Activated CD4-positive, CD25-positive, alpha-beta regulatory T cell (primary cell): ENCODE measurements at places on chromosomes 12 and 14.
A peak's percentile ranks its signal among the peaks of the same experiment; 100 is the strongest.

- no peak for DNase-seq
These were observed 8.4 kb upstream of the ERGIC2 start for GRCh38 chr12:29389295-29389919.

GRCh38 chr14:31935391-31935790, 141.7 kb upstream of the ARHGAP5 start:
- DNase-seq = no peak

DNA sequence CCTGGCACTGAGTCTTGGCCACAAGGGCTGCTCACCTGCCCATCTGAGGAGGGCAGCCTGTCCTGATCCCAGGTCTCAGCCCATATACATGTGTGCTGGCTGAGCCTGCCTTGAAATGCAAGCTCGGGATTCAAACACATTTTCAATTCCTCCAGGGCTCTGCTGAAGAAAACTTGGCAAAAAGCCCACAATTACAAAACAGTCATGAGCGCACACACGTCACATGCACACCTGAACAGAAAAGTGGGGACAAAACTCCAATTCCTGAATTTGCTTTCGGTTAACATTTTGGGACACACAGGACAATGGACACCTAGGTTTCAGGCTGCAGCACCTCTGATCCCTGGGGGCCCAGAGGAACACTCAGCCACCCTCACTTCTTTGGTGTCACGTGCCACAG, 113.9 kb downstream of the RBM19 start:
- no peak for DNase-seq

DNA sequence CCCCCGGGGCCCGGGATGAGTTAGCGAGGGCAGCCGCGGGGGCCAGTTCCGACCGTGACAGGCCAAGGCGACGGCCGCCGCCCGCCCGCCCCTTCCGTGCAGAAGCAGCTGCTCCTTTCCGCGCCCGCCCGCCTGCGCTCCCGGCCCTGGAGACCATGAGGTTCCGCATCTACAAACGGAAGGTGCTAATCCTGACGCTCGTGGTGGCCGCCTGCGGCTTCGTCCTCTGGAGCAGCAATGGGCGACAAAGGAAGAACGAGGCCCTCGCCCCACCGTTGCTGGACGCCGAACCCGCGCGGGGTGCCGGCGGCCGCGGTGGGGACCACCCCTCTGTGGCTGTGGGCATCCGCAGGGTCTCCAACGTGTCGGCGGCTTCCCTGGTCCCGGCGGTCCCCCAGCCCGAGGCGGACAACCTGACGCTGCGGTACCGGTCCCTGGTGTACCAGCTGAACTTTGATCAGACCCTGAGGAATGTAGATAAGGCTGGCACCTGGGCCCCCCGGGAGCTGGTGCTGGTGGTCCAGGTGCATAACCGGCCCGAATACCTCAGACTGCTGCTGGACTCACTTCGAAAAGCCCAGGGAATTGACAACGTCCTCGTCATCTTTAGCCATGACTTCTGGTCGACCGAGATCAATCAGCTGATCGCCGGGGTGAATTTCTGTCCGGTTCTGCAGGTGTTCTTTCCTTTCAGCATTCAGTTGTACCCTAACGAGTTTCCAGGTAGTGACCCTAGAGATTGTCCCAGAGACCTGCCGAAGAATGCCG, 699 bp downstream of the MGAT2 start:
- DNase-seq = peak; percentile 38

GRCh38 chr14:93702946-93703345, 85.3 kb downstream of the PRIMA1 start:
- no peak for DNase-seq

- no peak for DNase-seq
These were observed 13.1 kb downstream of the CFAP54 start for GRCh38 chr12:96502477-96502876.

GRCh38 chr12:116813271-116814041, 67.8 kb downstream of the HRK start:
- DNase-seq = no peak

DNA sequence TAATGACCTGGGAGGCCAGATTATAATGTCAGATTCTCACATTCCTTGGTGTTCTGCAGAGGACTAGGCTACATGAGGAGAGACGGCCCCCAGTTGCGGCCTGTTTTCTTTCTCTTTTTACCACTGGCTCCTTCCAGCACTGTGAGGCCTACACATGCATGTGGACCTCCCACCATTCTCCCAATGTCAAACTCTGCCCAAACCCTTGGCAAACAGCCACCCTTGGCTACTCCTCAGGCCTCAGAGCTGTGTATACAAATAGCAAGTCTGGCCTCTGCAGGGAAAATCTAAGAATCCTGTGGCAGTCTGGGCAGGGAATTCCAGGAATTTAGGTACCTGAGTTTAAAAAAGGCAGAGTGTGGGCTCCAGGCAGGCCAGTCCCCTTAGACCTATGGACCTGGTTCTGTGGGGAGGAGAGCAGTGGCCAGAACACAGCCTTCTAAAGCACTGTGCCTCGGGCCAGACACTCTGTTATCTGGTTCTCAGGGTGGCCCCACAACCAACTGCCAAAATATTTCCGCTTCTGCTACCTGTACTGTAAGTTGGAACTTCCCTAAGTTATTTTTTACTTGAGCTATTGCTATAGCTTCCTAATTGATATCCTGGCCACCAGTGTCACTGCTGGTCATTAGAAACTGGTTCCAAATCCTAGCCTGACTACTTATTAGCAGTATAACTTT, 19.9 kb upstream of the NEDD1 start:
- DNase-seq = no peak

GRCh38 chr14:104290756-104291122, 152.4 kb downstream of the KIF26A start:
- DNase-seq = no peak

GRCh38 chr12:105554223-105554678, 223.8 kb downstream of the C12orf75 start:
- DNase-seq = no peak

DNA sequence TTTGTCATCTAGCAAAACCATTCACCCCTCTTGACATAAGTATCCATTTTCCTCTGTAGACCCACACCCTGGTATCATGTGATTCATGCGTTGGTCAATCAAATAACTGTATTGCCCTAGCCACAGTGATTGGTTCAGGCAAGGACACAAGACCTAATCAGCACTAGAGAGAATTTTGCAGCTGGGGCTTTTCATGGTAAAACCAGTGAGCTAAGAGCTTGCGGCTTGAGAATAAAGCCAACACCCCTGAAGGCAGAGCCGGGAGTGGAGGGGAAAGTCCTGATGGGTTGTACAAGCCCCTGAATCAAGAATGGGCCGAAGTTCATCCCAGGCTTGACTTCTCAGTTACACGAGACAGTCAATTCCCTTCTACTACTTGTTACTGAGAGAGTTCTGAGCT, 33.2 kb upstream of the LTBP2 start:
- DNase-seq = no peak

DNA sequence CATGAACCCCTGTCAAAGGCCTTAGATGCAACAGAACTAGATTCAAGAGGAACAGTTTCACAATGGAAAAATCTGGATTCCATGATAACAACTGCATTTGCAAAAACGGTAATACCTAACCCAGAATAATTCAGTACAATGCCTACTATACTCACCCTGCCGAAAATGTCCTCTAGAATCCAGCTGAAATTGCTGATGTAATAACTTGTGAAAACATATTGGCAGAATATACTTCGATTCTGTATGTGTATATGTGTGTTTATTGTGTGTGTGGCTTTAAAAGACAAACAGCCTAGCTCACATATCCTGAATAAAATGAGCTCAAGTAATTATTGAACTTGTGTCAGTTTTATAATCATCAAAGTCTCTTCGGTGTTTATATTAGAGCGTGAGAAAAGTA, 46.0 kb downstream of the PHLDA1 start:
- no peak for DNase-seq

DNA sequence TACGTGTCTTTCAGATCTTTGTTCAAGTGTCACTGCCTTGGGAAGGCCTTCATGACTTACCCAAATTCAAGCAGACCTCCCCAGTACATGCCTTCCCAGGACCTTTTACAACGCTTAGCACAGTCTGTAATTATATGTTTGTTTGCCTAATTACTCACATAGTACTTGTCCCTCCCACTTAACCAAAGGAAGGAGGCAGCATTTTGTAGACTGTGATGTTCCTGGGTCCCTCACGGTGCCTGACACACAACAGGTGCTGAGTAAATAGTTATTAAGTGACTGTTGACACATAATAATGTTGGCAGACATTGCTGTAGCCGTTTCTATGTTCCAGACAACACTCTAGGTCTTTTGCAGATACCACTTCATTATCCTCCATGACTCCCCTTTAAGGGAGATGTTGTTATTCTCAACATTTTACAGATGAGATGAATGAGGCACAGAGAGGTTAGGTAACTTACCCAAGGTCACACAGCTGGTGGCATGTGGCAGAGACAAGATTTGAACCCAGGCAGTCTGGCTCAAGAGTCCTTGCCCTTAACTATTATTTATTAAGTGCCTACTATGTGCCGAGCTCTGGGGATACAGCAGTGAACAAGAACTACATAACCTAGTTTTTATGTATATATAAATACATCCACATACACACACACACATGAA, 130.7 kb downstream of the PHETA1 start:
- DNase-seq = no peak

- no peak for DNase-seq
These were observed 341.1 kb downstream of the BTG1 start for GRCh38 chr12:91804533-91804932.

DNA sequence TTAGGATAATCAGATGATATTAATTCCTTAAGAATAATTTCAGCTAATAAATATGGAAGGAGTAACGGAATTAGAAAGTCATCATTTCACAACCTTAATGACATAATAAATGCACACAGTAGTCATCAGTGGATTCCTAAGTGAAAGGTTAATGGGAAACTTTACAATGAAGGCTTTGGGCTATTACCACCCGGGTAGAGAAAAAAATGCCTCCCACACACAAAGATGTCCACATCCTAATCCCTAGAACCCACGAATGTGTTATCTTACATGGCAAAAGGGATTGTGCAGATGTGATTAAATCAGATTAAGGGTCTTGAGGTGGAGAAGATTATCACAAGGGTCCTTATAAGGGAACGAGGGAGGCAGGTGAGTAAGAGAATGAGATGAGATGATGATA, 5.6 kb downstream of the TMED10 start:
- DNase-seq = no peak

- DNase-seq = no peak
These were observed 66.3 kb upstream of the TCL1B start for GRCh38 chr14:95619785-95620417.

DNA sequence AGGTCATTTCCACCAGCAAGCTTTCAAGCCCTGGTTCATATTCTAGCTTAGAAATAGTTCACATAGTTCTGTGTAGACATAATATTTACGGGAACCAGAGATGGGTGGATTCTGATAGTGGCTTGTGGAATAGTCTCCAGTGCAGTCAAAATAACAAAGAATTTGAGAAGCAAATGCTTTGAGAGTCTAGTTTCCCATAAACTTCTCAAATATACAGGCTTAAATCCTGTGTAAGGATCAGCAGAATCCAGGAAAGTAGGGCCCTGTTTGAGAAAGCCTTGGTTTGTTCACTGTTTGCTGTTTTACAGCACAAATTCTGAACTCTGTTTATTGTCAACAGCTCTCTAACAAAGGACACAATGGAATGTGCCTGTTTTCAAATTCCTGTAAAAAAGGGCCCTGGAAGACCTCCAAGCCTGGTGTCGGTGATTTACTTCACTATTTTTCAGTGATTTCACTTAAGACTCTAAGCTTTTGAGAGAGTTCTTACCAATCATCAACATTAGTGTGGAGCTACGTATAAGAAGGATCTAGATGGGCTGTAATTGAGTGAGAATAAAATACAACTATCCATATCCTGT, 11.4 kb upstream of the FOS start:
- DNase-seq = no peak

DNA sequence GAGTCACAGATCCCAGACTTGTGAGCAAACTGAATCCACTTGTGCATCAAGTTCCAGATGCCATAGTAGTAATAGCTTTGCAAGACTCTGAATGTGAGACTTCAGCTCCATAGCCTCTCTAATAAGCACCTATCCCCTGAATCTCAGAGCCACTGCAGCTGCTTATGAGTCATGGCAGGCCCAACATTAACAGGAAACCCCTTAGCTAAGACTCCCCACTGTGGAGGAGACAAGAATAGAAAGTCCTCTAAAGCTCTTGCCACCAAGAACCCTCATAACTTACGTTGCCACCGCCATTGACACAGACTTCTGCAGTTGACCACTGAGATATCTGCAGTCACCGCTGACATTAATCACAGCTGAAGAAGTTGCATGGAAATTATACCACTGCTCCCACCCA, 62.9 kb upstream of the PDE3A start:
- no peak for DNase-seq

GRCh38 chr14:61484826-61485584, 163.6 kb downstream of the PRKCH start:
- no peak for DNase-seq

DNA sequence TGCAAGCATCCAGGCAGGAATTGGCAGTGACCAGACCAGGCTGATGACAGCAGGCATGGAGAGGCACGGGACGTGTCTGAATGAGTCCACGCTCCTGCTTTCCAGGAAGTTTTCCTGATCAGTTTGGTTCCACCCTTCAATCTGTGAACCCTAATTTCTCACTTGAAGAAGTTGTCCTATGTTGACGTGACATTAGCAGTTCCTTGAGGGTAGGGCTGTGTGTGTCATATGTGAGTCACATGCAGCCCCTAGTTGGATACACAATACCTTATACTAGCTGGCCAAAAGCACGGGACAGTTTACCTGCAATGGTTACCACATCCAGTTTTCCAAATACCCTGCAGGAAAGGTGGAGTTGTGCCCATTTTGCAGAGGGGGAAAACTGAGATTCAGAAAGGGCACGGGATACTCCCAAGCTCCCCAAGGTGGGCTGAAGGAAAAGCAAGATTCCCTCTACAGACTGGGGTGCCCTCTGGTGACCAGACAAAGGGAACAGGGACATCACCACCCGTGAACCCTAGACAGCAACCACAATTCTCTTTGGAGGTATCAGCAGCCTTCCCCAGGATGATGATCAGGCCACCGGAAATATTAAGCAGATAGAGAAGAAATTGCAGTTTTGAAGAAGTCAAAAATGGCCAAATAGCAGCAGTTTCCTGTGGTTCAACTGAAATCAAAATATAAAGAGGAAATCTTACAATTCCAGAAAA, 194.5 kb downstream of the PHETA1 start:
- no peak for DNase-seq

DNA sequence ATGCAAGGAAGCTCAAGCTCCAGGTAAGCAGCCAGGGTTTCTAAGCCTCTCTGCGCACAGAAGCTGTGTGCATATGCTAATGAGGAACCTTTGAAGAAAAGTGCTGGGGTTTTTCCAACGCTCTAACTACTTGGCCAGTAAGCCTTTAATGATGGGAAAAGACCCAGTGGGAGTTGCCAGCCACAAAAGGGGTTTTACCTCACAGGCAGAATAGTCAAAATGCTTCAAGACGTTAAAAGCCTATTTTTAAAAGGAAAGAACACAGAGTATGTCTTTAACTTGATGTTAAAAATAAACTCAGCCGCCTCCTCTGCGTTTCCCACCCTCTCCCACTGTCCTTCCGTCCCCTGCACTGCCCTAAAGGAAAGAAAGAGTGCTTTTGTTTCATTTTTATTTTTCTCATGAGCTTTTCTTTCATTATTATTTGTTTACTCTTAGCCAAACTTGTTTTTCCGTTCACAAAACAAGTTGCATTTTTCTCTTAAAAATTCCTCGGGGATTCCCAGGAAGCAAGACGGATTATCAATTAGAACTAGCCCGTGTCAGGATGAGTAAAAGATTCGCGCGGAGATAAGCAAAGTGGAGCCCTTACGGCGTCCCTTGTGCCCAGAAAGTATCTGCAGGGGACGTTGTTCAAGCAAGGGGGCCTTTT, 209.8 kb upstream of the NUDT4 start:
- DNase-seq = no peak

GRCh38 chr12:124422142-124422569, 127.3 kb downstream of the RFLNA start:
- DNase-seq = no peak

GRCh38 chr12:95497031-95497430, 23.1 kb downstream of the METAP2 start:
- no peak for DNase-seq
